ENCODE measurements at places on chromosomes 3 and 15. TPM values are rescaled to one million over a fixed set of nuclear protein-coding genes. Genes with fewer than 3 reads are reported as not detected.

GRCh38 chr15:60815321-60815720 is 336.4 kb upstream of the ICE2 start:
- DNase-seq: peak; percentile 12

GRCh38 chr3:115692887-115693524 is 69.7 kb downstream of the GAP43 start:
- DNase-seq: peak; percentile 83

DNA sequence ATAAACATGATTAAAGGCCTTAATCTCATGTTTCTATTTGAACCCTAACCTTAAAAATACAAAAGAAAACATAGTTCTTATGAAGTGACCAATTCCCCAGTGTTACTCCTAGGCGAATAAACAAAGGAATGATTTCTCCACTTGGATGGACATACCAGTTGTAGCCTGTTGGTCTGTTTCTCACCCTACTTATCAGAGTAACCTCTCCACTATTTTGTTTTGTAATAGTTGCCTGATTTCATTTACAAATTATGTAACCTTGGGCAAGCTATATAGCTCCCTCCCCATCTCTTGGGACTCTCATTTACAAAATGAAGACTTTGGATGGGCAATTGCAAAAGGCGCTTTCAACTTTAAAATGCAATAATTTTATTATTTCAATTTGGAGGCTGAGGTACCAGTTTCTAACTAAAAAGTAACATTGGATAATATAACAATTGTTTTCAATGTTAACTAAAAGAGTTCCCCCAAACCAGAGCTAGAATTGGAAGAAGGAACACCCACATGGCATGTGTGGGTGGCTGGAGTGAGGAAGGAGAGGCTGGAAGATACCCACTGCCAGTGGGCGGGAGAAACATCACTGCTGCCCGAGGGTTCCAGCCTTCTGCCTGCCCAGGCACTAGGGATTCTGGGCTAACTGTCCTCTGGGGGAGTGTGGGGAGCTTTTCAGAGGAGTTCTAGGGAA is 74.2 kb downstream of the RFTN1 start:
- DNase-seq: no peak

DNA sequence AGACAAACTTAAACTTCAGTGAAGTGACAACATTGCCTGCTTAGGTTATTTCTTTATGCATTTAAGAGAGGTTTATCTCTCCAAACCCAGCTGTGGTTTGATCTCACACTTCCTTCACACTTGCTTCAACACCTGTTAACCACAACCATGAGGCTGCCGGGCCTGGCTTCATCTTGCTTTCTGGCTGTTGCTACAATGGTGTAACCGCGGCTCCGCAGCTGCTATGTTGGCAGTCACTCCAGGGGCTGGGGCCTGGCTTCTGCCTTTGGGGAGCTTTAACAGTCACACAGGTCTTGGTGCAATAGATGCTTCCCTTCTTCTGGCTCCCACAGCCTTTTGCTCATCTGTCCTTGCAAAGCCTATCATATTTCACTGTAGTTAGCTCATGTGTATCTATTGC is 72.9 kb upstream of the MNS1 start:
- DNase-seq: no peak

- DNase-seq: peak; percentile 81
These were observed 138.9 kb downstream of the TMCO5A start for GRCh38 chr15:38073178-38073946.

DNA sequence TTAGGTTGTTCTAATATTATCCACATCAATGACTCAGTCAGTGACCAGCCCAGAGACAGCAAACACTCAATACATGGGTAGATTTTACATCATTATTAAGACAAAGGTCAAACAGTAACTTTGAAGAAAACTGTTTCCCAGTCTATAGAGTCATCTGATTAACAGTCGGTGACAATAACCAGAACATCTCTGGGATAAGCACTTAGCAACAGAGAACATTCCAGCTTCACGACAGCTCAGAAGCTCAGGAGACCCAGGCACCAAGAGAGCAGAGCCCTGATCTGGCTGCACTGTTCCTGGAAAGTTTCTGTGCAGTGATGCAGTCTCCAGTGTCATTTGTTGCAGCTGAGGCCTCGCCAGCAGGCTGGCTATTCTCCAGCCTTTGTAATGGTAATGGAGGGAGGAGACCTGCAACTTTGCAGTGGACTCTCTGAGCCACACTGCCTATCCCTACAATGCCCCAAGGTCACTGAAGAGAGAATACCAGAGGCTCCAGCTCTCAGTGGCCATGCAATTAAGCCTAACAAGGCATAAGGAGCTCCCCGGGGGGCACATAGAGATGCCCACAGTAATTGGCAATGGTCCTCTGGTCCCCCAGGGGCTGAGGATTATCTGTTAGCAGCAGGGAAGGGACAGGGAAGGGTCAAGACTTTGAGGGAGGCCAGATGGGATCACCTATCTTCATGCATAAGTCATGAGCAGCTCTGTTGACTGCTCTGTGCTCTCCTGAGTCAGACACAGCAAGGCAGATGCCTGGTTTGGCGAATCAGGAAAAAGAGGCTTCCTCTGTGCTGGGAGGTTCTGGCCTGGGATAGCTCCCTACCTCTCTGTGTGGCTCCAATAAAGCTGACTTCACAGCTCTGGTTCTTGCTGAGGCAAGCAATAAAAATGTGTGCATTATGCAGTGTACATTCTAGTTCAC is 163.6 kb downstream of the CTNNB1 start:
- no peak for DNase-seq

DNA sequence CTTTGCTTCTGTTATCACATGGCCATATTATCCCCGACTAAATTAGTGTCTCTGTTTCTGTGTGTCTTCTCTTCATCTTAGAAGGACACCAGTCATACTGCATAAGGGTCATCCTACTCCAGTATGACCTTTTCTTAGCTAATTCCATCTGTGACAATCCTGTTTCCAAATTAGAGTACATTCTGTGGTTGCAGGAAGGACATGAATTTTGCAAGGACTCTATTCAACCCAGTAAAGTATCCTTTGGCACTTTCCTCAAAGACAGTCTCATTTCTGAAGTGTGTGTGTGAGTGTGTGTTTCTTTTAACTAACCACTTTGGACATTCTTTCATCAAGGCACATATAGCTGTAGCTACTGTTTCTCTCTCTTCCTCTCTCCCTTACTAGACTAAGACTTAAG is 15.2 kb upstream of the MME start:
- no peak for DNase-seq

- DNase-seq: peak; percentile 44
These were observed 563 bp downstream of the ARL6IP5 start for GRCh38 chr3:69085168-69085832.

GRCh38 chr15:74024687-74025086 is 30.2 kb downstream of the PML start:
- DNase-seq: no peak

BLOC1S6 gene
- polyA plus RNA-seq: 26.1 TPM

GABRG3 gene
- not detected for polyA plus RNA-seq

GOLGA6C gene
- not detected for polyA plus RNA-seq

C2CD4A gene
- polyA plus RNA-seq: 0.86 TPM

PIERCE2 gene
- polyA plus RNA-seq: 10.3 TPM

Measured in lung (tissue), 17 donors.